Cortex of kidney (tissue), 1 donor: ENCODE measurements at places on chromosomes 7 and 10.

GRCh38 chr10:94725871-94726270, 36.6 kb upstream of the CYP2C19 start:
- DNase-seq = no peak

- no peak for DNase-seq
Observed at GRCh38 chr7:101635484-101635883, 6.4 kb upstream of the MYL10 start.

- no peak for DNase-seq
Observed at GRCh38 chr7:142956951-142957623, 5.1 kb downstream of the KEL start.

DNA sequence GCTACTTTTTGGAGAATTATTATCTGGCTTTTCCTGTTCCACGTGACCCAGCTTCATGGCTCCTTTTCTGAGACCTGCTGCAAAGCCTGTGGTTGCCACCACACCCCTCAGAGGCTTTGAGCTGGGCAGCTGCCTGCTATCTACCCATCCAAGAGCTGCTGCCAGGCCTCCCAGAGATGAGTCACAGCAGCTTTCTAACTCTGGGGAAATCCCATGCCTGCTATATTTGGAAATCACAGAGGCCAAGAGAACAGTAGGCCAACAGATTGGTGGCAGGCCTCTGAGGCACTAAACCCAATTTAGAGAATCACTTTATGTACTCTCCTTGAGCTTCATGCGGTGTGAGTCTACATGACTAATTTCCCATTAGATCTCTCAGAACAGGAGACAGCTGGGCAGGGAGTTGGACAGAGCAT, 35.2 kb downstream of the SGCE start:
- no peak for DNase-seq

- no peak for DNase-seq
Observed at GRCh38 chr7:101547916-101548661, 81.0 kb downstream of the MYL10 start.

DNA sequence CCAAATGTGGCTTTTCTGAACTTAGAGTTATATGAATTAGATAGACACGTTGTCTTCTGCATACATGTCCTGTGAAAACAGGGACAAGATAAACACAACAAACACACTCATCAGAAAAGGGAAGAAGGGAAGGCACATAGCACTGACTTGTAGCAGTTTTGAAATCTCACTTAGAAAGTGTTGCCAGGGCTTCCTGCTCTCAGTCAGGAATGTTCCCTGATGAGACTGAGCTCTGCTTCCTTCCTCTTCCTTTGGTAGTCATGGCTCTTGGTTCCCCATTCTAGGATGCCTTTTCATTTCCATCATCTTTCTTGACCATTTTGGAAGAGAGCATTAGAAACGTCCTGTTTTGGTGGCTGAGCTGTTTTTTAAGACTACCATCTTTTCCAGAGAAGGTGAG, 233.8 kb upstream of the LYZL1 start:
- DNase-seq = no peak

GRCh38 chr7:143334244-143334643, 18.3 kb downstream of the CLCN1 start:
- no peak for DNase-seq

- DNase-seq = no peak
Observed at GRCh38 chr7:126778101-126778500, 474.6 kb downstream of the GRM8 start.

GRCh38 chr7:77570330-77571011, 33.4 kb downstream of the PTPN12 start:
- no peak for DNase-seq

GRCh38 chr10:11677480-11677879, 64.7 kb upstream of the ECHDC3 start:
- DNase-seq = no peak

DNA sequence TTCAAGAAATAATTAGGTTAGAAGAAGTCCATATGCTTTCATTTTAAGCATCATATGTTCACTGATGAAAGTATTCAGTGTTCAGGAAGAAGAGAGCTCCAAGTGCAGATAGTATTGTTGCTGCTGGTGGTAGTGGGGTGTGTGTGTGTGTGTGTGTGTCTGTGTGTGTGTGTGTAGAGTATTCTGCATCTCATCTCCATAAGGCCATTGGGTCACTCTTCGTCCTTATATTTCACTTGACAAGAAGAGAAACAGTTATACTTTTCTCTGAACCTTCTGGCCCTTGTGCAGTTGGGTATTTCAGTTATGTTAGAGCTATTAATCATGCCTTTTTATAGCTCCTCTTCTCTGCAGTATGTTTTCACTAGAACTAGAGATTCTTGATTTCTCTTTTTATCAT, 26.2 kb downstream of the ADAM22 start:
- no peak for DNase-seq

- DNase-seq = no peak
Observed at GRCh38 chr10:85921789-85922188, 444.8 kb downstream of the GRID1 start.

DNA sequence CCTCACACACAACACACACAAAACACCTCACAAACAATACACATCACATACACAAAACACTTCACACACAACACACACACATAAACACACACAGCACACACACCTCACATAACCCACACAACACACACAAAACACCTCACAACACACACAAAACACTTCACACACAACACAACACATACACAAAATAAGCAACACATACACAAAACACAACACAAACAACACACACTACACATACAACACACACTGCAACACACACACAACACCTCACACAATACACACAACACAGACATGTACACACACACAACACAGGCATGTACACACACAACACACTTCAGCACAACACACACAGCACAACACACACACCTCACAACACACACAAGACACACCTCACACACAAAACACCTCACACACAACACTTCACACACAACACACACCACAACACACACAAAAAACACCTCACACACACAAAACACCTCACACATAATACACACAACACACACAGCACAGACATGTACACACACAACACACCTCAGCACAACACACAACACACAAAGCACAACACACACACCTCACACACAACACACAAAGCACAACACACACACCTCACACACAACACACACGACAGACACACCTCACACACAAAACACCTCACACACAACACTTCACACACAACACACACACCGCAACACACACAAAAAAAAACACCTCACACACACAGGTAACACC, 107.5 kb downstream of the TNS3 start:
- DNase-seq = no peak

DNA sequence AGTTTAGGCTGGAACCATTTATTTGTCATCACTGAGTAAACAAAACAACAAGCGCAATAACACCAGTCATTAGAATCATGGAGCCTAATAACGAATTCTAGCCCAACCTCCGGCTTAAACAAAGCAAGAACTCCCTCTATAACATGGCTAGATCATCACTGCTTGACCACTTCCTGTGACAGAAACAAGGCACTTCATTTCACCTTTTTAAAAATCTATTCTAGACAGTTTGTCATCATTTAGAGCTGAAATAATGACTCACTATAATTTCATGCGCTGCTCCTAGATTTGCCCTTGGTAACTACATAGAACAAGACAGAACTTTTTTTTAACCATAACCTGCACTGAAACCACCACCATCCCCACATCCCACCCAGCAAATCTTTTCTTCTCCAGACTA, 81.3 kb downstream of the OSBPL3 start:
- no peak for DNase-seq

DNA sequence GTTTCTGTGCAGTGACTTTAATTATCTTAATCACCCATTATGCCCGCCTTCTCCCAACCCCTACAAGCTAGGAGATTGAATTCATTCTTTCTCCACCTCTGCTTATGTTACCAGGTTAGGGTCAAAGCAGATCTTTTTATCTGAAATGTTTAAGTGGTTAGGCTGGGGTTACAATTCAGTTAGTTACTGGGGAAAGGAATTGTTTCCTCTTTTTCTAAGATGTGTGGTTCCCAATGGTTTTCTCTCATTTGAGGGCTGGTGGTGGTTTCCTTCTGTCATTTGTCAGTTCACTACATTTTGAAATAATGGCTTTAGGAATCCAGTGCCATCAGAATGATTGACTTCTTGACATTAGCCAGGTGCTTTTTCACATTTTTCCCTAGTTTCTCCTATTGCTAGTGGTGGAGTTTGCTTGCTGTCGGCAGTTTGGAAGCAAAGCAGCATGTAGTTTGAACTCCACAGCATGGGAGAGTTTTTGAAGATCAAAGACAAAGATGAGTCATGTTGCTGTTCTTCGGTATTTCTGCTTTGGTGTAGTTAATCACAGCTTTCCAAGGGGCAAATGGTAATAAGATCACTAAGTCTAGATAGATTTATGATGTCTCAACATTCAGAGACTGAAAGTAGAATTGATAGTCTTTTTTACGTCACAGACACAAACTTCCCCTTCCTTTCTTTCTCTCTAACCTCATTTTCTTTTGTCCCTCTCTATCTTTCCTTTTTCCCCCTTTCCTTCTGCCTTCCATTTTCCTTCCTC, 168.2 kb downstream of the SND1 start:
- no peak for DNase-seq

DNA sequence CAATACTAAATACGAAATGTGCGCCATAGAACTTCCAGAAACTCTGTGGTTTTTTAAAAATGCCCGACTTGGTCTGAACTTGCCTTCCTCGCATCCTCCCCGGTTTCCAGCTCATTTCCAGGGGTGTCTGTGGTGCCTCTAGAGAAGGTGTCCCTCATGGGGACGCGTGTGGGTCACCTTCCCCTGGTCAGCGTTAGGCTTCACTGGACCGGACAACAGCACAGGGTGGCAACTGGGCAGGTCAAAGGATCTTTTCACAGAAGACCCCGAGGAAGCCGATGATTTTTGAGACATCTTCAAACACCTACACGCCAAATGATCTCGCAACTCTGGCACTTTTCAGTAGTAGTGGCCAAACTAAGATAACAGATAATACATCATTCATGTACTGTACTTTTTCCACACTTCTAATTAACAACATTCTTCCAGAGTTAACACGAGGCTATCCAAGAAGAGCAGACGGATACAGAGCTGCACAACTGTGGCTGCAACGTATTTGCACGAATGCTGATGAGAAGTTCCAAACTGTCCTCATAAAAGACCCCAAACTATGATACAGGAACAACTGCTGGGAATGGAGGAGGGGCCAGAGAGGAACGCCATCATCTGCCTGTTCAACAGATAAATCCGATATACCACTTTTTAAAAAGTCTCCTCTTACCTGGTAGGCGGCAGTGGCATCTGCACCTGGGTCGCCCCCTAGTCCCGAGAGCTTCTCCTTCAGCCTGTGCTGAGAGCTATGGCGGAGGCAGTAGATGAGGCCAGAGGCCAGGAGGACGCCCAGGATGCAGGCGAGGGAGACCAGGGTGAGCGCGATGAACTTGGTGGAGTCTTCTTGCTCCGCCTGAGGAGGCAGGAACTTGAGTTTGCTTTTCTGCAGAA, 345.5 kb downstream of the DNAJB6 start:
- DNase-seq = no peak

GRCh38 chr7:26081638-26082037, 70.4 kb upstream of the NFE2L3 start:
- DNase-seq = no peak

- DNase-seq = no peak
Observed at GRCh38 chr7:25541094-25541821, 313.0 kb upstream of the NPVF start.

GRCh38 chr7:120337308-120337907, 64.4 kb downstream of the KCND2 start:
- no peak for DNase-seq

- no peak for DNase-seq
Observed at GRCh38 chr7:36570528-36571189, 153.6 kb downstream of the AOAH start.

DNA sequence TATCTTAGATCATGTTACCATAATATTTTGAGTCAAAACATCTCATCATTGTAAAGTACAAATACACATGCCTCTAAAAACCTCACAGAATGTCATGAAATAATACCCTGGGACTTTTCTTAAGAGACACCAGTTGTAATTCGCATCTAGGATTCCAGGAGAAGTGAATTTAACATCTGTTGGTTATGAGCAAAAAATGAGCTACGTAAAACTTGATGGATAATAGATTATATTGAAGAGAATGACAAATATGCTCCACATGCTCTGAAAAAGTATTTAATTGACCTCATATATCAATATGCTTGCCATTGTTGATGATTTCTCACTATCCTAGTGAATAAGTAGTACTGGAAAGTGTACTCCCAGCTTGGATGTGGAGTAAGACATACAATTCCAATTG, 227.0 kb downstream of the BBS9 start:
- DNase-seq = no peak

GRCh38 chr7:157423348-157423747, 86.5 kb downstream of the DNAJB6 start:
- DNase-seq = no peak

DNA sequence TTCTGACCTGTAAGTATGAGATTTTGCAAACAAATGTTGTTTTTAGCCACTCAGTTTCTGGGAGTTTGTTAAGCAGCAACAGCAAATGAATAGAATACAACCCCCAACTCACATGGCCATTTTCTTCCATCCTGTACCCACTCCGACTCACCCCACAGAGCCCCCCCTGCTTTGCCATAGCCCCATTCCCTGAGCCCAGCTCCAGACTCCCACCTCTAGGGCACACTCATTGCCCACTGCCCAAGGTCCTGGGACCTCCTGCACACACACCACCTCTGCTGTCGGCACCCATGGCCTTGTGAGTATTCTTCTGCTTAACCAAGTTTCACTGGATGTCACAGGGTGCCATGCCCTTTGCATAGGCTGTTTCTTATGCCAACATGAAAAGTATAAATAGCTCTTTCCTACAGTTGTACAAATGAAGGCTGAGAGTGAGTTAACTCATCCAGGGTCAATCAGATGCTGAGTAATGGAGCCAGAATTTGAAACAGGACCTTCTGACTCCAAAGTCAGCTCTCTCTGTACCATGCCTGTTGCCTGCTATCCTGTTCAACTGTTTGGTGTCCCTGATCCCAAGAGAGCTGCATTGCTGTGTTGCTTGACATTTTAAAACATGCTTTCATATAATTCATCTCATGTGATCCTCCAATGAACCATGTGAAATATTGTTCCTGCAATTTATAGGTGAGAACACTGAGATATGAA, 367.8 kb upstream of the ZMIZ1 start:
- DNase-seq = no peak

DNA sequence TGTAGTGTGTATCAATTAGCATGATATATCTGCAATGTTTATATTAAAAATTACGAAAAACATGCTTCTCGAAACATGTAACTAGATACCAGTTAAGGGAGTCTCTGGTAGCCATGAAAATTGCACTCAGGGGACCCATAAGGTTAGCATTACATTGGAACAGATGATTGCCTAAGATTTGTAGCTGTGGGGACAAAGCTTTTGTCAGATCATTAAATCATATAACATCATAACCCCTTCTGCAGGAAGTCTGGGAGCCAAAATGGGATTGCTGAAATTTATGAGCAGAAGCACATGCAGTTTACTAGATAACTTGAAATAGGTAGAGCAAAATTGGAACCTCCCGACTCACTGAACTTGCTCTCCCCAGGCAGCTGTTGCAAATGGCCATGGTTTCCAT, 235.0 kb upstream of the IGFBP3 start:
- no peak for DNase-seq

GRCh38 chr7:91068136-91068795, 196.0 kb upstream of the FZD1 start:
- DNase-seq = no peak

- DNase-seq = no peak
Observed at GRCh38 chr10:47331954-47332353, 9.7 kb downstream of the GDF2 start.
